Activated CD4-positive, alpha-beta T cell treated with anti-CD3 and anti-CD28 coated beads, Interleukin-2, Interleukin-6, amounts not matched to agents 100 ng/mL and 50 ng/mL, durations not matched to agents 16 hours and 8 hours (primary cell): ENCODE measurements at places on chromosomes 7 and 10.

- DNase-seq = no peak
Measured at GRCh38 chr10:132558516-132559413, 21.2 kb downstream of the INPP5A start.

GRCh38 chr10:110723224-110723891, 79.2 kb downstream of the RBM20 start:
- no peak for DNase-seq

GRCh38 chr7:56291-56913, 136.0 kb upstream of the FAM20C start:
- DNase-seq = no peak

DNA sequence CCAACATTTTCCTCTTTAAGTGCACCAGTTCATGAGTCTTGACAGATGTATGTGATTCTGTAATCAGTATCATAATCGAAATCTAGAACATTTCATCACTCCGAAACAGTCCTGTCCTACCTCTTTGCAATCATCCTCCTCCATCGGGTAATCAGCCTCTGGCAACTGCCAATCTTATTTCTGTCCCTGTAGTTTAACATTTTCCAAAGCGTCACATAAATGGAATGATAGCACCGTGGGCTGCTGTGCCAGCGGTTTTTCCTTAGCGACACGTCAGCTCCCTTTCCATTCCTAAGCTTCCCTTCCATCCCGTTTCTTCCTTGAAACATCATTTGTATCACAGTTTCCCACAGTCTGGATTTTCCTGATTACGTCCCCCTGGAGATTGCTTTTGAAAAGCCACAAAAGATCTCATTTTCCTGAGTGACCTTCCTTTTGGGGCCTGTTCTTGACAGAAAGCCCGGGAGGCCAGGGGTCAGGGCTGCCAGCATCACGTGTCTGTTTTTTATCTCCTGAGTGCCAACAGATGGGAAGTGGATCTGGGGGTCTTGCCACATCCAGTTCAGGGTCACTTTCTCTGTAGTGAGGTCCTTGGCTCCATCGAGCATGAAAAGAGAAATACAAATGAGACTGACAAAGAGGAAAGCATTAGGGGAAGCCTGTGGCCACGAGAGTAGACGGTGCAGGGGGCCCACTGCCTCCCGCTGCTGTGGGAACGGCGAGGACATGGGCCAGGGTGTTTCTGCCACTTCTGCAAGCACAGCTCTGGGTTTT, 31.6 kb downstream of the TMEM120A start:
- DNase-seq = no peak

- DNase-seq = peak; percentile 79
Measured at GRCh38 chr7:151838861-151839381, 38.0 kb downstream of the PRKAG2 start.

- DNase-seq = no peak
Measured at GRCh38 chr10:35224045-35224740, 97.5 kb downstream of the CREM start.

GRCh38 chr7:17234030-17234397, 64.4 kb upstream of the AHR start:
- peak; percentile 80 for DNase-seq

- DNase-seq = no peak
Measured at GRCh38 chr7:124908259-124908658, 21.4 kb downstream of the POT1 start.

DNA sequence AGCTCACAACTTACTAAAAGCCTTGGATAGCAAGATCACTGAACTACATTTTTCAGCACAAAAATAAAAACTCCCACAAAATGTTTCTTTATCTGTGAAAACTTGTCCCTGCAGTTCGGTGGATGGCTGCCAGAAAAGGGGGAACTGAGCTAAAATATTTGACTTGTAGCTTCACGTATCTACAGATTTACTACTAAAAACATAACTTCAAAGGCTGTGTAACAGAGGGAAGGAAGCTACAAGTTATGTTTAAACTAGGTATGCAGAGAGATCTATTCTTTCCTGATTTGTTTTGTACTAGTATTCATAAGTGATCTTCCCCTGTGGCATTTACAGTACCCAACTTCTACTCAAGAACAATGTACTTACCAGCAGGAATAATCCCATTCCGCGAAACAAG, 25.1 kb downstream of the SGCE start:
- no peak for DNase-seq

GRCh38 chr7:1255080-1255816, 22.6 kb downstream of the UNCX start:
- DNase-seq = no peak

DNA sequence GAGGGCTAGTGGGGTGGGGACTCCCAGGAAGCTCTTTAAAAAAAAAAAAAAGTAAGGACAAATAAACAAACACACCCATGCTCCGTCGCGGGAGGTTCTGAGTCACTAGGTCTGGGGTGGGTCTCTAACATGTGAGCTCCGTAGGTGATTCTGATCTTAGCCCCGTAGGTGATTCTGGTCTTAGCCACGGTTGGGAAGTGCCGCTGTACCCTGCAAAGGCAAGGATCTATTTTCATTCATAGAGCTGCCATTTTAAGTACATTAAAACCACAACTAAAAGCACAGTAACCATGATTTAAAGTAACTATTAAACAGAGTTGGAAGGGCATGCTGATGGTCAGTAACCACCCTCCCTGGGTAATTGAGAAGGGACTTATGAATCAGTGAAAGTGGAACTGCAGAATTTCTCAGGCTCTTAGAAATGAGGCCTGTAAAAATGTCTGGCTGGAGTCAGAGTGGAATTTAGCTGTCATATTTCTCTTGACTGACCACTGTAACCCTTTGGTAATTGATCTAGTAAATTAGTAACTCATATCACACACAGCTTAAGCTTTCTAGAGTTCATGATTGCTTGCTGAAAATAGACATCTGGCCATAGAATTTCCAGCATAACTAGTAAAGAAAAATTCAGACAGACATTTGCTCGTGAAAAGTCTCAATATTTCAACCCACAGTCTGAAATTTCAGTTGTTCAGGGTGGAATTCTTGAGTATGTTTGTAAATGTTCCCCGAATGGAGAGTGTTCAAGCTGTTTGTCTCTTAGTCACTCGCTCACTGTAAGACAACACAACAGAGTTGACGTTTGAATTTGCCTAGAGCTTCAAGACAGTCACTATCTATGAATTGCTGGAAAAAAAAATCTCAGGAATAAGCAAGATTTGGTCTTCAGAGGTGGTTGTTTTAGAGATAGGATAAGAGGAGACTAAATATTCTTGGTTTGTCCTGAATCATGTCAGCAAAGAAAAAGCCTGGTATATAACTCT, 34.2 kb upstream of the TCF7L2 start:
- no peak for DNase-seq

DNA sequence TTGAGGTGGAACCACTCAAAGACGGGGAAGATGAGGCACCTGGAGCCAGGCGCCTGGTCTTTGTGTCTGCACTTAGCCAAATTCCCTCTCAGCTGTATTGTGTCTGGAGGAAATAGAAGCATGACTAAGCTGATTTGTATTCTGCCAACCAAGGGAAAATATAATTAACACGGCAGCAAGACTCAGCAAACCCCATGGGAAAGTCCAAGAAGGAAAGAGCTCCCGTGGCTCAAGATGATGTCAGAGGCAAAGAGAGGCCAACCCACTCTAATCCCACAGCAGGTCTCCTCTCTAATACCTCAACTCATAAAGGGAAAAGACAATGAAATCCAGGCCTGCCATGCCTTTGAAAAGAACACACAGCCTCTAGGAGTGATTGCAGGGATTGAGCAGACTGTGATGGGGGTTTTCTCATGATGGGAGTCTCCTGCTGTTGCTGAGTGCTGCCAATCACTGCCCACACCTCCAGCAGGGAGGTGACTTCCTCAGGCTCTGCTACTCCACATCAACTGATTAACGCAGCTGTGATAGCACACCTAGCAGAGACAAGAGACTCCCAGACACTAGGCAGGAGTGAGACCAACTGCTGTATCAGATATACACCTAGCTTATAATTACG, 255.5 kb upstream of the C7orf33 start:
- no peak for DNase-seq

DNA sequence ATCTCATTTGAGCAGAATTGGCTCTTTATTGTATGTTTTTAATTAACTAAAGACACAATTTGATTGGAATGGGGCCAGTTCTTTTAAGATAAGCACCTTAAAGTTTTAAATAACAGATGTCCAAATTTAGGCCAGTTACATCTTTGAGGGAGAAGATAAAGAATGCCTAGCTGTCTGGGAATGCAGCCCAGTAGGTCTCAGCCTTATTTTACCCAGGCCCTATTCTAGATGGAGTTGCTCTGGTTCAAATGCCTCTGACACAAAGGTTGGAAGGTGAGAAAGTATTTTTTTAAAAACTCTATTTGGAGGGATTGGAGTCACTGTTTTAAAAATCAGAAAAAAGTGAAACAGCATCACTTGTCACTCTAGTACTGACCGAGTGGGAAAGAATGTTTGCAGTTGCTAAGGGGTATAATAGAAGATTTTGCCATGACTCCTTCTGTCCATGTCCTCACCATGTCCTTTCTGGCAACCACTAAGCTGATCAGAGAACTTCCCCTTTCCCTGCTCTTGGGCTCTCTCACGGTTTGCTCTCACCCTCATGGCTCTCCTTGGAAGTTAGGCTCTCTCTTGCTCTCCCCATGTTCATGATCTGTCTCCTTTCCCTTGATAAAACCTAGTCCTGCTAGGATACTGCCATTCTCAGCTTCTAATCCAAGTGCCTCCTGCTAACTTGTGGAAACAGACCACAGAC, 238.2 kb upstream of the AGK start:
- DNase-seq = no peak

DNA sequence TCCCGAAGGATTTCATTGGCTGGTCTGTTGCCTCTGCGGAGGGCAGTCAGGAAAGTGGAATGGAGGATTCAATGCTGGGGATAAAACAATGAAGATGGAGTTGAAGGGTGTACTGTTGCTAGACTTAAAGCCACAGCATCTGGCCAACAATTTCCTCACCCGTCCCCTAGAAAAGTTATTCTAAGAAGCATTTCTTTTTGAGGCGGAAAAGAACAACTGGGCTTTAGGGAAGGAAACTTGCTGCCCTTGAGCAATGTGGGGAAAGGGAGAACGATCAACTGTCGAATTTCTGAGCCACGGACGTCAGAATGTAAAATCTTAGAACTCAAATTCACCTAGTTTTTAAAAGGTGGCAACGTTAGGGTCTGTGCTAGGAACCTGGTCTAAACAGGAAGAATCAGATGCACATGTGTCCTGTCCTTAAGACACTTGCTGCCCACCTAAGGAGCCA, 664 bp downstream of the FMC1 start:
- no peak for DNase-seq

GRCh38 chr7:27953361-27953760, 213.4 kb downstream of the TAX1BP1 start:
- no peak for DNase-seq

GRCh38 chr10:5949009-5949759, 28.2 kb downstream of the IL15RA start:
- peak; percentile 33 for DNase-seq

DNA sequence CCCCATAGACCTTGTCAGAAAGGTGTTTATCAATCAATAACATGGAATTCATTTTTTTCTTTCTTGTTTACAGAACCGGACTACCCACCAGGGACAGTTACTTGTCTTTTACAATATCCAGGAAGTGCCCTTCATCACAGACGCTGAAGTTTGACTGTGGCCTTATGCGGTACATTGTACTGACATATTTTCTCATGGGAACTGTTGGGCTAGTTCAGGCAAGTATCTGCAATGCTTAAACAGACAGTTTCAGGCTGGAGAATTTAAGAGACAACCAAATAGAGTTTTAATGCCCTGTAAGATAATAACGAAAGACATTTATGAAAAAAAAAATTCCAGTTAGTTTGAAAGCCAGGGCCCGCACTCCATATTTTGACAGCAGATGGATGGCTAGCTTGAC, 246.4 kb downstream of the GATA3 start:
- no peak for DNase-seq

DNA sequence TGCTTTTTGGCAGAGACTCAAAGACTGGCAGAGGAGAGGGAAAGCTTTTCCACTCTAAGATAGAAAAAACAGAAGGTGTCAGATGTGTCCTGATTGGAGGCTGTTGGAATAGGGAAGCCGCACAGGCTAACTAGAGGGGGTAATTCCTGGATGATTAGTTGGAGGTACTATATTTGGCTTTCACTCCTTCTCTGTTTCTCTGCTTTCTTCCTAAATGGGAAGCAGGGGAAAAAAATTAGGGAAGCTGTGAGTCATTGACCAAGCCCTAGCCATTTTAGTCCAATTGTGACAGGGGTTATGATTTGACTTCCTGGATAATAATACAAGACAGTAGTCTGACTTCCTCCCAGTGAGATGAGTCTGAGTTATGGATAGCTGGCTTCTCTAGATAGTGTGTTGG, 475.2 kb upstream of the CELF2 start:
- no peak for DNase-seq

DNA sequence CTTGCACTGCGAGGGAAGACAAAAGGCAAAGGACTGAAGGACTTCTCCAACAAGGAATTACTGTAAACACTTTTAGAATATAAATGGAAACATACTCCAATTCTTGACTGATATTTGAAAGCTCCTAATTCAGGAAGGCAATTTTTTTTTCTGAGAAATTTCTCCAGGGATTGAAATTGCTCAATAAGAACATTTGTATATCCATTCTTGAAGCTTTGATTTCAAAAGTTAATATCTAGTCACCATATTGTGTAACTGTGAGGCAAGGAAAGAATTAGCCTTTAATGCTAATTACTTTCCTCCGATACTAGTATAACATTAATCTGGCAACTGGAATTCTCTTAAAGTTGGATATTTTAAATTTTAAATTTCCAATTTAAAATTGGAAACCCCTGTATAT, 188.4 kb upstream of the COL1A2 start:
- no peak for DNase-seq

GRCh38 chr10:116756277-116756676, 13.9 kb upstream of the HSPA12A start:
- DNase-seq = no peak

DNA sequence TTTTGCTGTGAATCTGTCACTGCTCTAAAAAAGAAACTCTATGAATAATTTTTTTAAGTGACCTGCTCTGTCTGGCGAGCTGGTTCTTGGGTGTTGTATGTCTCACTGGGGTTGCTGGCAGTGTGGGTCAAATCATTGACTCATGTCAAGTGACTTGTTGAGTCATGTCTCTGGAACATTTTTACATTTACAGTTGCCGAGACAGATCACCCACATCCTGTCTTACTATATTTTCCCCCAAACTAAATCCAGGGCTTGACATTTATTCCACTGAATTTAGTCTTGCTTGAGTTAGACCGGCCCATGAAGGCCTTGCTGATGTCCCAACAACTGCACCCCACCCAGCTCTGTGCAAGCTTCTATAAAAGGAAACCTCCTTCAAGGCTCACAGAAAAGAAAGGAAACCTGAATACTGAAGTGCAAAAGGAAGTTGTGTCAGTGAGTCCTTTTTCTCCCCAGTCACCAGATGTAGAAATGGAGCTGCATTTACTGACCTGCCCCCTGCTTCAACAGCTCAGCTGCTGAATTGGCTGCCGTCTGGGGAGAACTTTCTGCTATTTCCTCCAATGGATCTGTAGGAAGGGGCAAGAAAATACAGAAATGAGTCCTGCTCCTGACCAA, 290.3 kb downstream of the TNS3 start:
- peak; percentile 62 for DNase-seq

DNA sequence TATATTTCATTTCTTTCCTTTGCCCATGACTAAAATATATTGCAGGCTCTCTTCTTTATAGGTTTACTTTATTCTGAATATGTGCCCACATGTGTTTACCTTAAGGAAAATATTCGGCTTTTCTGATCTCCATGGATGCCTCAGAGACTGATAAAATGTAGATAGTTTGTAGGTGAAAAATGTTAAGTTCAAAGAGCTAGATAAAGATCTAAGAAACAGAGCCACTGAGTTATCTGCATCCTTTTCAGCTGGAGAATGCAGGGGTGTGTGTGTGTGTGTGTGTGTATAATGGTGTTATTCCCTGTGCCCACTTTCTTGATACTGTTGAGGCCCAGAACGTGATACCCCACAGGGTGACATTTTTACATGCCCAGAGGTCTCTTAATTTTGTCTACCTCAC, 150.8 kb downstream of the LRRC4 start:
- no peak for DNase-seq
